HCT116 (cell line): ENCODE measurements at places on chromosomes 6 and 20.

- peak; percentile 71 for DNase-seq
Measured at GRCh38 chr6:29813809-29814208, 13.8 kb upstream of the HLA-G start.

GRCh38 chr6:69026715-69027114, 391.6 kb downstream of the ADGRB3 start:
- no peak for DNase-seq

DNA sequence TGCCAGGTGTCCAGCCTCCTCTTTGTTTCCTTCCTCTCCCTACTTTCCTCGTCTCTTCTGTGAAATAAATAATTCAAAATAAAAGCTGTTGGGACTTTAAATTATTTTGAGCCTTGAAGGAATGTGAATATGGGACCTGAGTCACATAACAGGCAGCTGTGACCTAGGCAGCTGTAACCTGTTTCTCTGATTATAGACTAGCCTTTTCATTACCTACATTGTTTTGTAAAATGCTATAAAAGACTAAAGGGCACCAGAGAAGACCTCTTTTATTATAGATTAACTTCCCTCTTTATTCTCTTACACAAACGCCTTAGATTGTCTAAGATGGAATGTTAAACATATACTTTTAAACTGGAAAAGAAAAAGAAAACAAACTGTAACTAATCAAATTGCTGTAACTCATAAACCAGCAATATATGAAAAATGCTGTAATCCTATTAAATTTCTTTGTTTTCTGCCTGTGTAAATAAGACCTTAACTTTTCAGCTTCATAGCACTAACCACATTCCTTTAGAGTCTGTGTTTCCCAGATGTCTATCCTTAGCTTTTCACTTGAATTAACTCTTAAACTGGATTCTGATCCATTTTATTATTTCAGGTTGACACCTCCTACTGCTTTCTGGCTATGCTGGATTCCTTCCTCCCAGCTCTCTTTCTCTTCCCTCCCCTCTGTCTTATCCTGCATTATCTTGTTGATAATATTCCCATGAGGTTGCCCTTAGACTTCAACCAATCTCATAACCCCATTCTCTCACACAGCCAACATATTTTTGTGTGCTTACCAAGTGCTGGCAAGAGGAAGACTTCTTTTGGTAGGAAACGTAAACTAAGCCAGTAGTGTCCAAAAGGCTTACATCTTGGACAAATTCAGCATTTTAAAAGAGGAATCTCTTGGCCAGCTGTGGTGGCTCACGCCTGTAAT, 69.2 kb downstream of the TPD52L1 start:
- no peak for DNase-seq

DNA sequence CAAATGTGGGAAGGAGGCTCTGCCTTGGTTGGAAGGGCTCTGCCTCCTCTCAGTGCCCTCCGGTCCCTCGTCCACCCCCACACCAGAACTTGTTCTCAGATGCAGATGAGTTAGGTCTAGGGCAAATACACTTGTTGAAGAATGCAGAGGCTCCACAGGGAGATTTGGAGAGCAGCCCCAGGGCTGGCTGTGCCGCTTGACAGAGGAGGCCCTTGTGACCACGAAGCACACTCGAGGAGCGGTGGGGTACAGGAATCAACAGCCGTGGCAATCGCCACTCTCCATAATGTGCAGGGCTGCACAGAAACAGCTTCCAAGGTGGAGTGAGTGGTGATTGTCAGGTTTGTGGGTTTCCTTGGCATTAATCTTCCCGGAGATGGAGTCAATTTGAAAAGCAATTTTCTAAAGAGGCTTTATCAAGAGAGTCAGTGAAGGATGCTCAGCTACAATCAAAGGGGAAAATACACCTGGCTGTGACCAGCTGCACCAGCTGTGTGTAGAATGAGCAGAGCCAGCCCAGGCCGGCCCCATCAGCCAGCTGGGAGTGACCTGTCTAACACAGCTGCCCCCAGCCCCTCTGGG, 59.5 kb downstream of the BFSP1 start:
- DNase-seq, result no peak

- no peak for DNase-seq
Measured at GRCh38 chr6:2626401-2626800, 124.3 kb downstream of the MYLK4 start.

DNA sequence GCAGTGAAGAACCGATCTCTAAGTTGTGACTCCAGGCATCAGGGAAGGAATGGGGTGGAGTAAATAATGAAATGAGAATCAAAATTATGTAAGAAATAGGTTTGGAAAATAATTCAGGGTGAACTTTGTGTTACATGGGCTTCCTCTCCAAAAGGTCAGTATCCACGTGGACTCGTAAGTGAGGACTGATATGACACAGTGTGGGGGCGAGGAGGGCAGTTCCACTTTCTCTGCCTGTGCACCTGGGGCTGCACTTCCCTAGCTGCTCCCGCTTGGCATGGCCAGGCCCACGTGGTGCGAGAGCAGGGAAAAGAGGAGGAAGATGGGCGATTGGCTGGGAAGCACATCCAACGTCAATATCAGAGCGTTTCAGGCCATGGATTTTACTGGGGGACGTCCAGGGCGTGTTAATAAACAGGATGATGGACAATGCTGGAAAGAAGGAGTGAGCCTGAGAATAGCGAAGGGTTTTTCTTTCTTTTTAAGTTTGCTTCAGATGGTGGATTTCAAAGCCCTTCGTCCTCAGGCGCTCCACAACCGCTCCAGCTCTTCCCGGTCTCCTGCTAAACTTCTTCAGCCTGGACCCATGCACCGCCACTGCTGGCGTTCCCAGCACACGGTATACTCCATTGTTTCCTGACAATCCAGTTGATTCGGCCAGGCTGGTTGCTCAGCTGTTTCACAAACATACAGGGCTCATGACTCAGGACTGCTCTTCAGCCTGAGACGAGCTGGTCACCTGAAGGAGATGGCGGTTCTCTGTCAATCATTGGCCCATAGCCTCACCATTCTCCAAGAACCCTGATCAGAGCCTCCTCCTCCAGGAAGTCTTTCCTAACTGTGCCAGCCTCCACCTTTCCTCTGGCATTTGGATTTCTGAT, 11.8 kb downstream of the CCR6 start:
- DNase-seq, result no peak

DNA sequence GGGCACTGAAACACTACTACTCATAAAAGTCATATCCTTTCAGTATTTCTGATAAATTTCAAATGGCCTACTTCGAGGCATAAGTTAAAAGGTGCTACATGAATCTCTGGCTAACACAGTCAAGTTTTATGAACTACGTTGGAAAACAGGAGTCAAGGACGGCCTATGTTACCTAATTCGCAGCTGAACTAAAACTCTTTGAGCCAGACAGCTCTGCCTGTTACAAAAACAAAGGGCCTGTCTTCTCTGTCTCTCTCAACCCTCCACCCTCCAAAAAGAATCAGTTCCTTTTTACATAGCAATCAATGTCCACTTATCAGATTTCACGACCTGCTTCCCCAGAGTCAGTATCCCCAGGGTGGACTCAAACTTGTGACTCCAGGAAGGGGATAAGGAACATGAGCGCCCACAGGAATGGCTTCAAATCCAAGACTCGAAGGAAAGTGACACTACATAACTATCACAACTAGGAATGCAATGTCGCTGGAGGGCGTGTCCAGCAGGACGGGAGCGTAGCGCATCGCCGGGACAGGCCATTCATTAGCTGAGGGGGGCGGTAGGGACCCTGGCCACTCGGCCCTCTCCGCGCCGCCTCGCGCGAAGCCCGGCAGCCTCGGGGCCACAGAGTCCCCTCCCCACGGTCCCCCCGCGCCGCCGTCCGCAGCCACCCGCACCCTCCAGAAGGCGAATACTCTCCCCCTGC, 591 bp downstream of the IBTK start:
- peak; percentile 36 for DNase-seq

DNA sequence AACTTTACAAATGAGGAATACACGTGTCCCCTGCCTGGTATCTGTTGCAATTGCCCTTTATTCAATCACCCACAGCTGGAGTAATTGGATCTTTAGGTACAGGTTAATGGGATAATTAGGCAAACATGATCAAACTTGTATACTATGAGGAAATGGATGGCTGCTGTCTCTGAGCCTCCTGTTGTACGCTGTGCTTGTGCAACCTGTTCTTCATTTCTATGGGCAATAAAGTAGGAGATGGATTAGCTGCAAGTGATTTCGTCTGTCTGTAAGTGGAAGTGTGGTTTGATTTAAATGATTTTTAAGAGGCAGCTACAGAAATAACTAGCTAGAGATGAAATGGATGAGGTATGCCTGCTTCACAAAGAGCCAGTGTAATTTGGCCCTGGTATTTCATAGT, 474.1 kb downstream of the RNF144B start:
- DNase-seq, result no peak

DNA sequence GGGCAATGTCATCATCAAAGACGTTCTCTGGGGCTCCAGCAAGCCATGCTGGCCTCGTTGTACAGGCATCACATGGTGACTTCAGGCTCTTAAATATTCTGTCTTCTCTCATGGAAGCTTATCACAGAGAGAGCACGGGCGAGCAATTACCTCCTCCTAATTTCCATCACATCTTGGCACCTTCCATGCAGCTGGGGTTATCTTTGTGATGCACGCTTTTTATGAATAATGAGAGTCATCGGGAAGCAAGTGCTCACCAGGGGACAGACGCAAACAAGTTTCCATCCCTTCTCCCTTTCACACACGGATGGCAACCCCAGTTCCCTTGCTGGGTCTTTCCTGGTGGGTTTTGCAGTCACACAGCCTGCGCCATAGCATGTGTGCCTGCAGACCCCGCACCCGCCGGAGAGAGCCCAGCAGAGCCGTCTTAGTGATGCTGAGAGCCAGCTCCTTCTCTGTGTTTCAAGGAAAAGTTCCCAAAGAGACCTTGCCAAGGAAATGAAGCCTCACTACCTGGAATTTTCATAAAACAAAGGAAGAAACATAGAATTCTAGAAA, 116.3 kb upstream of the AFDN start:
- no peak for DNase-seq

DNA sequence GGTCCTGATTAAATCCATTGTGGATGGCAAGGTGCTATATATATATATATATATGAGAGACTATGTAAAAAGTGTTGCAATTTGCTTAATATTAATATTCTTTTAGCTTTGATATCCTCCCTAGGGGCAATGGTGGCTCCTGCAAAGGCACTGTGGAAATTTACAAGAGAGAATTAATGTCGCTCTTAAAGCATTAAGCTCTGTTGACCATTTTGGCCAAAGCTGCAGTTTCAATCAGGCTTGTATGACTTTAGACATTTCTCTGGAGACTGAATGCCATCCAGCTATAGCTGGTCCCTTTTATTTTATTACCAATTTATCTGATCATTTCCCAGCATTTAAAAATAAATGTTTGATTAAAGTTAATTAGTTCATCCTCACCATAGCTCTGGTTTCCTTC, 155.3 kb downstream of the JARID2 start:
- no peak for DNase-seq

DNA sequence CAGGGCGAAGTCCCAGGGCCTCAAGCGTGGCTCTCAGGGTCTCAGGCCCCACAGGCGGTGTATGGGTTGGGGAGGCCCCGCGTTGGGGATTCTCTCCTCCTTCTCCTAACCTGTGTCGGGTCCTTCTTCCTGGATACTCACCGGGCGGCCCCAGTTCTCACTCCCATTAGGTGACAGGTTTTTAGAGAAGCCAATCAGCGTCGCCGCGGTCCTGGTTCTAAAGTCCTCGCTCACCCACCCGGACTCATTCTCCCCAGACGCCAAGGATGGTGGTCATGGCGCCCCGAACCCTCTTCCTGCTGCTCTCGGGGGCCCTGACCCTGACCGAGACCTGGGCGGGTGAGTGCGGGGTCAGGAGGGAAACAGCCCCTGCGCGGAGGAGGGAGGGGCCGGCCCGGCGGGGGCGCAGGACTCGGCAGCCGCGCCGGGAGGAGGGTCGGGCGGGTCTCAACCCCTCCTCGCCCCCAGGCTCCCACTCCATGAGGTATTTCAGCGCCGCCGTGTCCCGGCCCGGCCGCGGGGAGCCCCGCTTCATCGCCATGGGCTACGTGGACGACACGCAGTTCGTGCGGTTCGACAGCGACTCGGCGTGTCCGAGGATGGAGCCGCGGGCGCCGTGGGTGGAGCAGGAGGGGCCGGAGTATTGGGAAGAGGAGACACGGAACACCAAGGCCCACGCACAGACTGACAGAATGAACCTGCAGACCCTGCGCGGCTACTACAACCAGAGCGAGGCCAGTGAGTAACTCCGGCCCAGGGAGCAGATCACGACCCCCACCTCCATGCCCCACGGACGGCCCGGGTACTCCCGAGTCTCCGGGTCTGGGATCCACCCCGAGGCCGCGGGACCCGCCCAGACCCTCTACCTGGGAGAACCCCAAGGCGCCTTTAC, at the start of gene HLA-G:
HLA-G (plus strand) TSS at position 247 of the 892 bp plus-strand sequence; CDS start at position 267, 20 bp downstream.
- DNase-seq, result no peak

DNA sequence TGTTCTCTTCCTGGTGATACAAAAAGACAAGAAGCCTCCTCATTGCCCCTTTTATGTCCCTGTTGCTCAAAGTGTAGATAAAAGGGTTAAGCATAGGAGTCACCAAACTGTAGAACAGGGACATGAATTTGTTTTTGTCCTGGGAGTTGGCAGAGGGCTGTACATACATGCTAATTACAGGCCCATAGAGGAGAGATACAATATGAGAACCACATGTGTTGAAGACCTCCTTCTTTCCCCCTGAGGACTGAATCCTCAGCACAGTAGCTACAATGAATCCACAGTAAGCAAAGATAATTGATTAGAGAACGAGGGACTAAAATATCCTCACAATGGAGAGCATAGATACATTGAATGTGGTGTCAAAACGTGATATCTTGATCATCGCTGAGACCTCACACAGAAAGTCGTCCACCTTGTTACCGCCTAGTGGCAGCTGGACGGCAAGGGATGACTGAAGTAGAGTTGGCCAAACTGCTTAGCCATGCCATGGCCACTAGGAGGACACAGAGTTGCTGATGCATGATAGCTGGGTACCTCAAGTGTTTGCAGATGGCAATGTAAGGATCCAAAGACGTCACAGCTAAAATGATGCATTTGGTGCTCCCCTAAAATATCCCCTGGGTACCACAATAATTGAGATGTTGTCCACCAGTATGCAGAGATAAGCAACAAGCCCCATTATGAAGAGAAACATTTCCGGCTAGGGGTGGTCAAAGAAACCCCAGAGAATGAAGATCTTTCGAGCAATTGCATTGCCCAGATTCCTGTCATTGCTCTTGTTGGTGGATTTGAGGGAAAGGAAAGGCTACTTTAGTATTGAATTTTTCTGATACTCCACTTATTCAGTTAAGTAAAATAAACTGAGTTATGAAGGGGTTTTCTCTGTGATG, 15.0 kb downstream of the OR2B3 start:
- DNase-seq, result peak; percentile 51

DNA sequence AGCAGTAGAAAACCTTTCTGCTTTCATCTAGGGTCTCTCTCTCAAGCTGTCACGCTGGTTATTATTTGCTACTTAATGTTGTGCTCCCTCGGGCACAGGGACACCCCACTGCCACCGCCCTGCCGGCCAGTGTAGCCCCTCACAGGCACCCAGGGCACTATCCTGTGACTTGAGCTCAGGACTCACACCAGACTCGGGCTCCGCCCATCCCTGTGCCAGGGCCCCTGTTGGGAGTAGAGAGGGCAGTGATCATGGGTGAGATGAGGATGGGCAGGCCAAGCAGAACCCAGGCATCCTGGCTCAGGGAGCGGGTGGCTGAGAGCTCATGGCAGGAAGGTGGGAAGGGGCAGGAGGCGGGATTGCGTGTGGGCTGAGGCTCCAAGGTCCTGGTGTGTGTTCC, 371.9 kb downstream of the ZFAND3 start:
- no peak for DNase-seq
